Smooth muscle cell of the coronary artery (primary cell): ENCODE measurements at places on chromosomes 1 and 21. TPM values are rescaled to one million over a fixed set of nuclear protein-coding genes. Genes with fewer than 3 reads are reported as not detected.

RNF11 gene
- 39.3 and 151 TPM in 2 replicates for total RNA-seq

FAM89A gene
- 2.3 and 7.7 TPM in 2 replicates for total RNA-seq

LIN28A gene
- 0.08 TPM in 1 of 2 replicates, not detected in the other for total RNA-seq

ANXA9 gene
- 0.08 and 0.23 TPM in 2 replicates for total RNA-seq

KCNK2 gene
- 24.9 TPM in 1 of 2 replicates, not detected in the other for total RNA-seq

LCE1B gene
- total RNA-seq, result not detected in 2 replicates

ZFP69B gene
- 1.1 and 7.2 TPM in 2 replicates for total RNA-seq

SPRR2B gene
- not detected in 2 replicates for total RNA-seq

UQCRHL gene
- total RNA-seq, result 11.4 and 18.3 TPM in 2 replicates

OR2T33 gene
- not detected in 2 replicates for total RNA-seq

ABL2 gene
- 33.1 and 64.2 TPM in 2 replicates for total RNA-seq

MRPL24 gene
- 44.3 and 62.1 TPM in 2 replicates for total RNA-seq

HSPA6 gene
- 0.75 and 0.94 TPM in 2 replicates for total RNA-seq

NIBAN1 gene
- 30.9 and 50.4 TPM in 2 replicates for total RNA-seq

C1orf74 gene
- total RNA-seq, result 1.4 and 3.0 TPM in 2 replicates

KHDRBS1 gene
- total RNA-seq, result 16.7 and 50.6 TPM in 2 replicates

NTRK1 gene
- total RNA-seq, result 0.08 and 0.12 TPM in 2 replicates

NBPF3 gene
- 19.5 and 26.3 TPM in 2 replicates for total RNA-seq

MORC3 gene
- 30.1 and 37.8 TPM in 2 replicates for total RNA-seq

BRDT gene
- not detected in 2 replicates for total RNA-seq

SPRR2F gene
- not detected in 2 replicates for total RNA-seq

XKR8 gene
- total RNA-seq, result 2.1 and 2.6 TPM in 2 replicates

AJAP1 gene
- under 0.01 TPM in 1 of 2 replicates, not detected in the other for total RNA-seq

SPATA1 gene
- total RNA-seq, result 0.15 TPM in 1 of 2 replicates, not detected in the other

INTS7 gene
- 9.5 and 11.6 TPM in 2 replicates for total RNA-seq

C1orf94 gene
- total RNA-seq, result not detected in 2 replicates

CREG1 gene
- total RNA-seq, result 16.8 and 54.9 TPM in 2 replicates

OR10J1 gene
- total RNA-seq, result not detected in 2 replicates

CR2 gene
- not detected in 2 replicates for total RNA-seq
